Right lung (tissue), 10 donors: ENCODE measurements at places on chromosomes 5 and 9. TPM values are rescaled to one million over a fixed set of nuclear protein-coding genes. Genes with fewer than 3 reads are reported as not detected.

The PCDHA9 gene
- 0.10 TPM for polyA plus RNA-seq

GRCh38 chr5:97903742-97904141, 720.7 kb upstream of the RIOK2 start:
- no peak for DNase-seq

DNA sequence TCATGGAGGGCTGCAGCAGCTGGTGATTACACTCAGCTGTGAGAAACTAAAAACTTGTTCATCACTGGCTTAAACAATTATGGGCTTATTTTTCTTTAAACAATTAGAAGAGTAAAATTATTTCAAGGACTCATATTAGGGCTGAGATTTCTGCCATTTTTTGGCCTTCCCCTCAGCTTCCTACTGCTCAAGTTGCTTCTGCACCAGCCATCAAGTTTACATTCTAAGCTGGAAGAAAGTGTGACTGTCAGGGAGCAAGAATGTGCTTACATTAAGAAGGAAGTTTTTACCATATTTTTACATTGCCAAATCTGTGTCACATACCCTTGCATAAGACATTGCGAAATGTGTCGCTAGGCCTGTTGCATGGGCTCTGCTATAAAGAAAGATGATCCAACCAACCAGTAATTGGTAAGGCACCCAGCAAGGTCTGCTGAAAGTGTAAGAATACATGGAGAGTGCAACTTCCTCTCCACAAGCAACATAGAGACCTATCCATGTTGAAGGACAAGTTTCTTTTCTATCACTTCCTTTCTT, 260.3 kb upstream of the CDH10 start:
- no peak for DNase-seq

GRCh38 chr5:167763772-167764171, 527.7 kb upstream of the WWC1 start:
- no peak for DNase-seq

The SPARC gene
- polyA plus RNA-seq, result 2,338 TPM

DNA sequence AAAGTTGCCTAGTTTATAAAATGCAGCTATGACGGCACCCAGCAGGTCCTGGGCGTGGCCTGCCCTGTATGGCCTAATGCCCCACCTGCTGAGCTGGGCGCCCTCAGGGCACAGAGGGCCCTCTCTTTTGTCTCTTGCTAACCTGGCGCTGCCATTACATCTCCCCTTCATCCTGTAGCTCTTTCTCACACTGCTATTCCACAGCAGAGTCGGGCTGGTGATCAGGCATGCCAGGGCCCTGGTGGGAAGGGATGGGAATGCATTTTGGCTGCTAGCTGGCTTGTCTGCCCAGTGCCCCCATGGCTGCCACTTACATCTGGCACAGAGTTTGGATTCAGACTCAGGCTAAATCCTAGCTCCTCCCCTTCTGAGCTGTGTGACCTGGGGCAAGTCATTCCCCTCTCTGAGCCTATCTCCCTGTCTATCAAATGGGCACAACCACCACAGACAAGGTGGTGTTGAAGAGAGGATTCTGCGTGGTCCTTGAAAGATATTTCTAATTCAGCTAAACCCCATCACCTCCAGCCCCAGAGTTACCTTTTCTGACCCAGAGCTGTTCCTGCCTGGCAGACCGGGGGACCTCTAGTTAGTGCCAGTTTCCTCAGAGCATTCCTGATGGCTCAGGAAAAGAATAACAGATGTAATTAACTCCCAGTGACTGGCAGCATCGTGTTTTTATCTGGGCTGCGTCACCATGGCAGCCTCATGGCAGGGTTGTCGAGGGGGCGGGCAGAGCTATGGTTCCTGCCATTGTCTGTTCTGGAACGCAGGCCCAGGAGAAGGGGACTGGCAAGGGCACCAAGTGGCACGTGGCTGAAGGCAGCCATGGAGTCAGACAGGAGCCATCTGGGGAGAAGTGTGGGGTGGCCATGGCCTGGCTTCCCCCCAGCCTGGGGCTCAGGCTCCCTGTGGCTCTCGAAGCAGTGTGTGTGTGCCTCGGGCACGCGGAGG, 6.3 kb downstream of the PRR7 start:
- no peak for DNase-seq

The GHR gene
- 18.2 TPM for polyA plus RNA-seq

The KCTD16 gene
- polyA plus RNA-seq, result 0.24 TPM

DNA sequence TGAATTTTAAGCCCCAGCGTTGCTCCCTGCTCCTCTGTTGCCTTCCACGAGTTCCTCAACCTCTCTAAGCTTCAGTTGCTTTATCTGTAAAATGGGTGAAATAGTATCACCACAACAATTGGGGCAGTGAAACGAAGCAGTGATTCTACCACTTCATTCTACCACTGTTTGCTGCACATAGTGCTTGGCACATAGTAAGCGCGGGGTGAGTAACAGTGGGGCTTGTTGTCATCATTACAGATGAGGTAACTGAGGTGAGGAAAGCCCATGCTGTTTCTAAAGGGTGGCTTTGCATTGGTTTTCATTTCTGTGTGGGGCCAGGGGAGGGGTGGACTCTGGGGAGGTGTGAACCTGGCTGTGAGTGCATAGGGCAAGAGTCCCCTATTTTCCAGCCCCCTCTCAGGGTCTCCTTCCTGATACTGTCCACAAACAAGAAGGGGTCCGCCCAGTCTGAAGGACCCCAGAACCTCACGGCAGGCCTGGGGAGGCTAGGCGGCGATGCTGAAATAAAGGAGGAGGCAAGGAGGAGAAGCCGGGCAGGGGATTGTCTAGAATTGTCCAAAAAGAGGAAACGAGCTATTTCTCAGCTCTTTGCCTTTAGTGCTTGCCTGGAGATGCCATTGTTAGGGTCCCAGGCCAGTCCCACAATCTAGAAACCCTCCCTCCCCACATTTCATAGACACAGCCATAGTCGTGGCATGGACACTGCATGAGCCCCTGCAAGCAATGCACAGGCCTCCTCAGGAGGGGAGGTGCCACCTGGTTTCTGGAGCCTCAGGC, 65.6 kb downstream of the IL6ST start:
- no peak for DNase-seq

DNA sequence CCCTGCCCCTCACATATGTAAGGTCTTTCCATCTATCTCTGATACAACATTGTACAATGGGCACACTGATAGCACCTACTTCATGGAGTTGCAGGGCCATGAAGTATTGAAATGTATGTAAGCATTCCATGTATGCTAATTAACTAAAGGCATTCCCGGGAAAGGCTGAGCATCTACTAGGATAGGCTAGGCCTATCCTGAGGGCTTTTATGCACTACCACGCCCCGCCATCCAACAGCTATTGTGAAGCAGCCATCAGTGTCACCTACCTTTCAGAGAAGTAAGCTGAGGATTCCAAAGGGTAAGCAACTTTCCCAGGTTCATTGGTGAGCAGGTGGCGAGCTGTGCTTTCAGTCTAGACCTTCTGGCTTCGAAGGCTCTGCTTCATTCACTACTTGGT, 47.6 kb downstream of the NSG2 start:
- DNase-seq, result no peak

The CMYA5 gene
- 10.7 TPM for polyA plus RNA-seq

The SLC36A2 gene
- 0.09 TPM for polyA plus RNA-seq

DNA sequence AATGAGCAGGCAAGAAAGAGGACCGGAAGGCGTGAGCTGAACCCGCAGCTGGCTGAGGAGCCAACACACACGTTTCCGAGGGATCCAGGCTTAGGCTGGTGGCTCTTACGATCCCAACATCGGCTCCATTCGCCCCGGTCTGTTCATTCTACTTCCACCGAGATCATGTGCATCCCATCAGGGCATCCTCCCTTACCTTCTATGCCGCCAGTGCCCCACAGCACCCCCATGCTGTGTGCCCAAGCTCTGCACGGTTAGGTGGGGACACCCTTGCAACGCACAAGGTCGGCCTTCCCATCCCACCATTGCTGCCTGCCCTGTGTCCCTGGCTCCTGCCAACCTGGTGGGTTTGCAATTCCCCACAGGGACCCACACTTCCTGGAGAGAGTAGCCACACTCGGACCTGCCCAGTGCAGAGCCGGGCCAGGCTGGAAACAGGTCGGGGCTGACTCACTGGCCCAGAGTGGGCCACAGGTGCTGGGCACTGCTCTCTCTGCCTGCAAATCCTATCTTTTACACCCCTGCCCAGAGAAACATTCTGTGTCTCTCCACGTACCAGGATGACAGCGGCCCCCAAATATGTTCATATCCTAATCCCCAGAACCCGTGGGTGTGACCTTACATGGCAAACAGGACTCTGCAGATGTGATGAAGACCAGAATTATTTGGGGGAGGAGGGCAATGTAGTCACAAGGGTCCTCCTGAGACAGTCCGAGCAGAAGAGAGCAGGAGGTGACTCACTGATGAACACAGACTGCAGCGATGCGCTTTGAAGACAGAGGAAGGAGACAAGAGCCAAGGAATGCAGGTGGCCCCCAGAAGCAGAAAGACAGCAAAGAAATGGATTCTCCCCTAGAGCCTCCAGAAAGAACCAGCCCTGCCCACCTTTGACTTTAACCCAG, 182.2 kb downstream of the AUH start:
- no peak for DNase-seq

DNA sequence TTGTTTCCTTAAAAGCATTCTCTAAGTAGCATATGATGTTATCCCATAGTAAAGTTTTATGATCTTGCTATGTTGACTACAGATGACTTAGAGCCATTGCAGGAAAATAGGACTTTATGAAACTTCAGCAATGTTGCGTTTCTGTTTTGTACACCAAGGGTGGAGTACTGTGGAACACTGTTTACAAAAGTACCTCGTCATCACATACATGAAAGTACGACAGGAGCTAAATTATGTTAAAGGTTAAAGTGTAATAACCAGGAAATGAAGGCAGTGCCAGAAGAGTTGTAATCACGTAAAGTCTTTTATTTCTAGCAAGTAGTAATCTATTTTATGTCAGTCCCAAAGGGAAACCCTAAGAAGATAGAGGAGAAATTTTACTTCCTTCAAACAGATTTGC, 50.9 kb downstream of the C9orf85 start:
- DNase-seq, result no peak

The TRIM7 gene
- polyA plus RNA-seq, result 1.00 TPM

DNA sequence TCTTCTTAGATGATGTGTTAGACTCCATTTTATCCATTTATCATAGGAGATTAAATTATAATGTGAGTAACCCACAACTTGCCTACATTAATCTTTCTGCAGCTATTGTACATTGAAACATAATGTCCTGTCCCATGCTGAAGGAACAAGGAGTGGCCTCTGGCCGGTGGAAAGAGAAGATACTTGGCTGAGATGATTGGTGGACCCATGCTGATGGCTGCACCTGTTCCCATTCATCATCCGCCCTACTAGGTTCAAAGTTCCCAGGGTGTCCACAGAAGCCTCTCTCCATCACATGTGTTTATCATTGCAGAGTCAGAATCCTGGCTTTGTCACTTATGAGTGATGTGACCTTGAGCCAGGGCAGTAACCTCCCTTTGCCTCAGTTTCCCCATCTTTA, 24.7 kb downstream of the FBXL7 start:
- no peak for DNase-seq

DNA sequence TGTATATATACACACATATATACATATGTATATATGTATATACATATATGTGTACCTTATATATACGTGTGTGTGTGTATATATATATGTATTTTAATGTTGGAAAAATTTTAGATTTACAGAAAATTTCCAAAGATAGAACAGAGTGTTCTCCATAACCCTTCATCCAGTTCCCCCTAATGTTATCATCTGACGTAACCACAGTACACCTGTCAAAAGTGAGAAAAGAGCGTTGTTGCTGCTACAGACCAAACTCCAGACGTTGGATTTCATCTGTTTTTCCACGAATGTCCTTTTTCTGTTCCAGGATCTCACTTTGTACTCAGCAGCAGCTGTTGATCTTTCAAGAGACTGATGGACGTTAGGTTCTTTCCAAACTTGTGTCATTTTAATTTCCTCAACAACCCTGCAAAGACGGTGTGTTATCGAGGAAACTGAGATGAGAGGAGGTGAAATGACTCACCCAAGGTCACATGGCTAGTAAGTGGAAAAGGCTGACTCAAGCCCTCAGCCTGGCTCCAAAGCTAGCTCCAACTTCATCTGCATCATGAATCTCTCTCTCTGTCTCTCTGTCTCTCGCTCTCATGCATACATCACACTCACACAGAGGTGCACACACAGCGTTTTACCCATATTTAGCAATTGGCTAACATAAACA, 17.0 kb upstream of the NTNG2 start:
- DNase-seq, result no peak

DNA sequence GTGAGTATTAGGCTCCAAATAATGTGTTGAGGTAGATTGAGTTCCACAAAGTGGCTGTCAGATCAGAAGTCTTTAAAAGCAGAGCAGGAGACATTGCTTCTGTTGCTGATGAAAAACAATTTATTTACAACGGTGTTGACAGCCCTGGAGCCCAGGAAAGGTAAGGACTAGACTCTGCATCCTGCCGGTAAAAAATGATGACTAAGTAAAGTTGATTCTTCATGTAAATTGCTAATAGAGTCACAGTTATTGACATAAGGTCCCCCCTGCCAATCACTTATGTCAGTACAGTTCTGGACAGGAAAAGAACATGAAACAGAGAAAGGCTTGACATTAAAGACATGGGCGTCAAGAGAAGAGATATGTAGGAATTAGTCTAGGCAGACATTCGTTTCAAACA, 552.5 kb downstream of the HTR1A start:
- no peak for DNase-seq

- no peak for DNase-seq
These were observed 298.1 kb downstream of the NR3C1 start for GRCh38 chr5:143105216-143105905.
